ENCODE measurements at places on chromosomes 1 and 21.
A peak's percentile ranks its signal among the peaks of the same experiment; 100 is the strongest.

DNA sequence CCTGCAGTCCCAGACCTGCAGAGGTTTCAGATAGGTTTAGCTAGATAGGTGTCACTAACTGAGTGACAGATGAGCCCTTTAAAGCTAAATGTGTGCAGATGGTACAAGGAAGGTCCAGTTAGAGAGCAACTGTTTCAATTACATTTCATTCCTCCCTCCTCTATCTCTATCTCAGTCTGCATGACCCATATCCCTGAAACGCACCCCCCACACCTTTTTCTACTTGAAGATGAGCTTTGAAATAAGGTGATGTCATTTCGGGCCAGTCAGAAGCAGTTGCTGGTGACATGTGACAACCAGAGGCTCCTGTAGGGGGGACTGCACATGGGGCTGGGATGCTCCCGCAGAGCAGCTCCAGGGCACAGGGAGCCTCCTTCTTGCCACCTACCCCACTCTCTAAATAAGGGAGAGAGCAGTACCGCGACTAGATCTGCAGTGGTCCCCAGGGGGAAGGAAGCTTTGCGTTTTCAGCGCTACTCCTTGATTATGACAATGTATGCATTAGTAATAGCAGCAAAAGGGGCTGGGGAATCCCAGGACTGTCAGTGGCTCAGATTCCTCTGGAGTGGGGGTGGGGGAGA lies 4.3 kb downstream of the ATP8B2 start:
- H3K27me3 ChIP-seq: no peaks in the 10 kb centered on the region
- peaks cover 17% of the 10 kb centered on the region for H3K36me3 ChIP-seq
- no peak overlapping the region for H3K4me3 ChIP-seq
- DNase-seq: no peak

GRCh38 chr1:44013949-44014348 lies 17.3 kb downstream of the SLC6A9 start:
- no peak overlapping the region for H3K4me3 ChIP-seq
- no peak overlapping the region for H3K27ac ChIP-seq
- no peaks in the 10 kb centered on the region for H3K27me3 ChIP-seq
- DNase-seq: no peak

DNA sequence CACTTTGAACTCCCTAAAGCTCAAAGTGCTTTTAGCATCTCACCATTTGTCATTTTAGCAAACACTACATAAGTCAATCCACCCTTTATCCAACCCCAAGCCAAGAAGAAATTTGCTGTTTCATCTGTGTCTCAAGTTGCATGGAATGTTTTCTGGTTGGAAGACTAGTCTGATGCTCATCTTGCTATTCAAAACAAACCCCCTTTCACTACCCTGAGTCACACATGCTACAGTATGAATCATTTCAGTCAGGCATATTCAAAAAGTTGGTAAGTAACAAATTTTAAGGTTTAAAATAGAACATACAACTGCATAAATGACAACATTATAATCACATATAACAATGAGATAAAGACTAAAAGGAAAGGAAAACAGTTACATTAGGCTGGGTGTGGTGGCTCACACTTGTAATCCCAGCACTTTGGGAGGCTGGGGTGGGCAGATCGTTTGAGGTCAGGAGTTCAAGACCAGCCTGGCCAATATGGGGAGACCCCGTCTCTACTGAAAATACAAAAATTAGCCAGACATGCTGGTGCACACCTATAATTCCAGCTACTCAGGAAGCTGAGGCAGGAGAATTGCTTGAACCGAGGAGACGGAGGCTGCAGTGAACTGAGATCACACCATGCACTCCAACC lies 38.7 kb downstream of the DSTYK start:
- H3K27me3 ChIP-seq: no peaks in the 10 kb centered on the region
- DNase-seq: no peak

DNA sequence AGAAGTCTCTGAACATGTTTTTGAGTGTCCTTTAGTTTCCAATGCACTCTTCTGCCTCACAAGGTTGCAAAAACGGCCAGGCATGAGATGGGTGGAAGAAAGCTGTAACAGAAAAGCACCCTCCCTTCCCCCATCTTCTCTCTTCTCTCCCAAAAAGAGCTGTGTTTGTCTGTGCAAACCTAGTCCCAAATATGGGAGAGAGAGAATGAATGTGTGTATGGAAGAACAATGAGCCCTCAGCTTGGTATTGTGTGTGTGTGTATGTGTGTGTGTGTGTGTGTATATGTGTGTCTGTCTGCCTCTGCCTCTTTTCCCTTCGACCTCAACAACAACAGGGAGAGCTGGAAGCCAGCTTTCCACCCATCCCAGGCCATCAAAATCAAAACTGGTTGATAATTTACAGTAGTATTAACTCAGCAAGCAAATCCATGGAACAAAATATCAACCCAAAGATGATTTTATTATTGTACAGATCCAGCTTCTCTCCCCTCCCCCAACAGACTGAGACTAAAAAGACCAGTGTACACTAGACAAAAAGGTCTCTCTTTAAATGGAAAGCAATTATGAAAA lies 1.8 kb downstream of the RERE start:
- DNase-seq: no peak
- H3K4me1 ChIP-seq: peaks cover 1% of the 10 kb centered on the region
- no peaks in the 10 kb centered on the region for H3K36me3 ChIP-seq
- no peak overlapping the region for H3K4me3 ChIP-seq
- H3K27ac ChIP-seq: no peak overlapping the region
- H3K27me3 ChIP-seq: no peaks in the 10 kb centered on the region

GRCh38 chr21:45589686-45590245 lies 47.5 kb upstream of the SLC19A1 start:
- H3K4me3 ChIP-seq: peak overlapping the region; percentile 34
- no peaks in the 10 kb centered on the region for H3K36me3 ChIP-seq
- H3K27me3 ChIP-seq: no peaks in the 10 kb centered on the region
- DNase-seq: no peak
- H3K27ac ChIP-seq: no peak overlapping the region

DNA sequence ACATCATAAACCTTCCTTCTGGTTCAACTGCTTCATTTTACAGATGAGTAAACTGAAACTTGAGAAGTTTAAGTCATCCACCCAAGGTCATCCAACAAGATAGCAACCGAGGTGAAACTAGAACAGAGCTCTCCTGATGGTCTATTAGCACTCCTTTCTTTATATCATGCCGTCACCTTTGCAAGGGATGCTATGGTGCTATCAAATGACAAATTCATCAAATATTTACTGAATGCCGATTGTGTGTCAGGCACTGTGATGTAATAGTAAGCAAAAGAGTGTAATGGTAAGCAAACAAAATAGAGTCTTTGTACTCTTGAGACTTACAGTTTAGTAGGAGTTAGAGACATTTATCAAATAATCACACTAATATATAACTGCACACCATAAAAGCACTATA lies 14.0 kb upstream of the SGIP1 start:
- H3K27me3 ChIP-seq: no peaks in the 10 kb centered on the region
- H3K4me1 ChIP-seq: no peaks in the 10 kb centered on the region
- H3K27ac ChIP-seq: no peak overlapping the region

GRCh38 chr21:43866659-43867331 lies 1.8 kb downstream of the AGPAT3 start:
- H3K36me3 ChIP-seq: no peaks in the 10 kb centered on the region
- DNase-seq: no peak
- no peak overlapping the region for H3K4me3 ChIP-seq
- peaks cover 1% of the 10 kb centered on the region for H3K4me1 ChIP-seq

- H3K36me3 ChIP-seq: no peaks in the 10 kb centered on the region
- H3K27ac ChIP-seq: no peak overlapping the region
Measured at GRCh38 chr21:29725025-29725736, 214.6 kb downstream of the GRIK1 start.

GRCh38 chr1:224804220-224804619 lies 125.3 kb upstream of the DNAH14 start:
- no peak overlapping the region for H3K27ac ChIP-seq
- peaks cover 6% of the 10 kb centered on the region for H3K4me1 ChIP-seq
- H3K27me3 ChIP-seq: no peaks in the 10 kb centered on the region
- H3K36me3 ChIP-seq: no peaks in the 10 kb centered on the region

DNA sequence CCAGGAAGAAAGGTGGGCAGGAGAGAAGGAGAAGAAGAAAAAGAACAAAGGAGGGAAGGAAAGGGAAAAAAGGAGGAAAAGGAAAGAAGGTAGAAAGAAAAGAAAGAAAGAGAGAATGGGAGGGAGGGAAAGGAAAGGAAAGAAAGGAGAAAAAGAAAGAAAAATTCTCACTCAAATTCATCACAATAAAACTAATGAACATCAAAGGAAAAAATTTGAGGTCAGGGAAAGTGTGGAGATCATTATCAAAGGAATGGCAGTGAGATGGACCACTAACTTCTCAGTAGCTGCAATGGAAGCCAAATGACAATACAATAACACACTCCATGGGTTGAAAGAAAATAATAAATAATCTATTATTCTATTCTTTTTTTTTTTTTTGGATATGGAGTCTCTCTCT lies 48.0 kb upstream of the JAK1 start:
- H3K27ac ChIP-seq: no peak overlapping the region
- no peaks in the 10 kb centered on the region for H3K36me3 ChIP-seq
- no peaks in the 10 kb centered on the region for H3K4me1 ChIP-seq
- no peaks in the 10 kb centered on the region for H3K27me3 ChIP-seq

GRCh38 chr1:227390525-227390924 lies 72.2 kb upstream of the CDC42BPA start:
- H3K36me3 ChIP-seq: no peaks in the 10 kb centered on the region
- no peaks in the 10 kb centered on the region for H3K4me1 ChIP-seq
- no peak overlapping the region for H3K4me3 ChIP-seq
- no peaks in the 10 kb centered on the region for H3K27me3 ChIP-seq
- DNase-seq: no peak
- H3K27ac ChIP-seq: no peak overlapping the region

DNA sequence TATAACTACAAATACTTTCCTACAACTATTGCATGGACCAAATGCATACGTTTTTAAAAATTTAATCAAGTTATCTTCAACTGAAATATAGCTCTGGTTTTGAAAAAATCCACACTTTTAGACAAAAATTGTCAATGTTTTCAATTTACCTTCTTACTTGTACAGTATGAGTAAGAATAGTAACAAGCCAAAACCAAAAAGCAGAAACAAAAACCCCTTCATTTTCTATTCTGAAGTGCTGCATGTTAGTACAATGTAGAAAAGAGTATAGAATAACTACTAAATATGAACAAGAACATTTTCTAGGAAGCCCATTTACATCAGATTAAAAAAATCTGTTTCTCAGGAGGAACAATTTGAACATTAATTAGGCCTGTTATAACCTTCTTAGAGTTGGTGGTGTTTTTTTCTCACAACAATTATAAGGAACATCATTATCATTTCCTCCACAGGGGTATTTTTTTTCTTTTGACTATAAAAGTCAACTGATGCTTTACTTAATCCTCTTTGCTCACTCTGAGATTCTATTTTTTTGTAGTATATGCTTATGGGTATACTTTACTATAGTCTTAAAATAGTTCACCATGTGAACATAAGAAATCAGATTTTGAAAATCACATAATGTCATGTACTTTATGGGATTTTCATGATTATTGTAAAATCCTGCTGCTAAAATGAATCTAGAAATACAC lies 475.4 kb downstream of the PTBP2 start:
- H3K27ac ChIP-seq: no peak overlapping the region
- no peaks in the 10 kb centered on the region for H3K36me3 ChIP-seq
- H3K27me3 ChIP-seq: no peaks in the 10 kb centered on the region
- no peak for DNase-seq
- H3K4me3 ChIP-seq: no peak overlapping the region
- H3K4me1 ChIP-seq: no peaks in the 10 kb centered on the region

DNA sequence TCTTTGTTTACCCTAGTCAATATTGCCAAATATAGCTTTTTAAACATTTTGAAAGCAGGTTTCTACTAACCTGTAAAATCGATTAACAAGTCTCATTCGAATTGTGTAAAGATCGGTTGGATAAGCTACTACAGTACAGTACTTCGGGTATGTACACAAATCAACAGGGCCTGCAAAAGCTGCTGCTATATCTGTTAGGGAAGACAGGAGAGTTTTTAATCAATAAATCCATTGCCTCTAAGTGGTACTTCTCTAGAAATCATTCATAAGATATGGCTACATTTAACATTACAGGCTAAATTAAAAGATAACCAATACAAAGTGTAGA lies 34.8 kb upstream of the PSMG1 start:
- no peak for DNase-seq
- H3K27ac ChIP-seq: no peak overlapping the region
- no peak overlapping the region for H3K4me3 ChIP-seq
- peaks cover 2% of the 10 kb centered on the region for H3K36me3 ChIP-seq
- H3K27me3 ChIP-seq: no peaks in the 10 kb centered on the region
- H3K4me1 ChIP-seq: no peaks in the 10 kb centered on the region

GRCh38 chr1:110463725-110464124 lies 12.8 kb downstream of the PROK1 start:
- no peak for DNase-seq
- H3K27ac ChIP-seq: no peak overlapping the region
- no peaks in the 10 kb centered on the region for H3K27me3 ChIP-seq
- H3K36me3 ChIP-seq: no peaks in the 10 kb centered on the region
- no peak overlapping the region for H3K4me3 ChIP-seq

- no peak overlapping the region for H3K4me3 ChIP-seq
- no peaks in the 10 kb centered on the region for H3K27me3 ChIP-seq
- H3K36me3 ChIP-seq: no peaks in the 10 kb centered on the region
- DNase-seq: no peak
Measured at GRCh38 chr1:104768466-104768865, 1018.8 kb downstream of the AMY1C start.

DNA sequence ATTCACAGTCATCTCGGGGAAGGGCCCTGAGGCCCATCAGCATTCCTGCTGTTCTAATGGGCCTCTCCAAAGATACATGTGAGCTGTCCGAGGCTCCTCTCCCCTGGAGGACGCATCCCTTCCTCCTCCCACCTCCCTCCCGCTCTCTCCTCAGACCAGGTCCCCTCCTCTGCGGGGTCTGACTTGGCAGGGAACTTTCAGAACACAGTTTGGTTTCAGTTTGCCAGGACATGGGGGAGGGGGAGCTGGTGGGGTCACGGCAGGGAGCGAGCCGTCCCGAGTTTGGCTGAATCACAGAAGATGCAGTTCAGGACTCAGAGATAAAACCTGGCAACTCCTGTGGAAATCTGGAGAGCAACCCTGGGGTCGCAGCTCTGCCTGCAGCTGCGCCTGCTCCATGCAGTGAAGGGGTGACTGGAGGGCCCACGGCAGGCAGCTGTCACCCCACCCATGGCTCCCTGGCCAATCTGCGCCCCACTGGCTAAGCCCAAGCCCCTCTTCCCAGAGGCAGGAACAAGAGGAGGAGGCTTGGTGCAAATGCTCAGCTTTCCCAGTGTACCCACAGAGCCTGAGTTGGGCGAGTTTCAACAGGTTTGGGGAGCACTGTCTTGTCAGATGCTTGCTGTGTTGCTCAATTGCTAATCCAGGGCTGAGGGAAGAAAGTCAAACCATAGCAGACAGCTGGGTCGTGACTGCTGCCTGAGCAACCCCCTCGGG lies 5.7 kb downstream of the WNT4 start:
- H3K4me3 ChIP-seq: no peak overlapping the region
- no peak for DNase-seq
- H3K4me1 ChIP-seq: peaks cover 17% of the 10 kb centered on the region
- no peaks in the 10 kb centered on the region for H3K36me3 ChIP-seq

- no peak overlapping the region for H3K27ac ChIP-seq
- no peaks in the 10 kb centered on the region for H3K27me3 ChIP-seq
- peaks cover 19% of the 10 kb centered on the region for H3K4me1 ChIP-seq
- no peak overlapping the region for H3K4me3 ChIP-seq
- 0 out of 2 replicates have a peak, but pooled peaks cover 6% of the 10 kb centered on the region for H3K36me3 ChIP-seq
- DNase-seq: no peak
Measured at GRCh38 chr1:11707621-11708276, 16.2 kb downstream of the DRAXIN start.

Data from iPS DF 6.9 (cell line).